NCI-H1417 (cell line): ENCODE measurements at places on chromosomes 3 and 15.
A peak's percentile ranks its signal among the peaks of the same experiment; 100 is the strongest.

GRCh38 chr3:64291956-64292355 lies 66.7 kb upstream of the PRICKLE2 start:
- DNase-seq, result no peak

DNA sequence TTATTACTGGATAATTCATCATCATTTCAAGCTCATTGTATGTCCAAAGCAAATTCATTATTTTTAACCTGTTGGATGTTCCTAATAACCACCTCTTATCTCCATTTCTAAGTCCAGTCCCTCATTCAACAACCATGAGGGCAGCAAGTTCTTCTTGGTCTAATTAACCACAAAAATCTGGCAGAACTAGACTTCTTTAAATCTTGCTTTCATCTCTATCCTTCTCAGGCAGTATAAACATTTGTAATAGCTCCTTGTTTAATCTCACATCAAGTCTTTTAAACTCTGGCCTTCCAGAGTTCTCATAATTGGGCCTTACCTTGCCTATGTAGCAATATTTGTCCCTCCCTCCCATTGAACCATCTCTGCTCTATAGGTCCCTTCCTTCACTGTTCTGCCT lies 17.0 kb upstream of the GHSR start:
- DNase-seq, result no peak

- DNase-seq, result no peak
Measured at GRCh38 chr3:148400754-148401153, 296.9 kb upstream of the AGTR1 start.

- no peak for DNase-seq
Measured at GRCh38 chr3:154666542-154666941, 236.6 kb upstream of the GPR149 start.

- no peak for DNase-seq
Measured at GRCh38 chr3:143601723-143602484, 246.4 kb downstream of the SLC9A9 start.

DNA sequence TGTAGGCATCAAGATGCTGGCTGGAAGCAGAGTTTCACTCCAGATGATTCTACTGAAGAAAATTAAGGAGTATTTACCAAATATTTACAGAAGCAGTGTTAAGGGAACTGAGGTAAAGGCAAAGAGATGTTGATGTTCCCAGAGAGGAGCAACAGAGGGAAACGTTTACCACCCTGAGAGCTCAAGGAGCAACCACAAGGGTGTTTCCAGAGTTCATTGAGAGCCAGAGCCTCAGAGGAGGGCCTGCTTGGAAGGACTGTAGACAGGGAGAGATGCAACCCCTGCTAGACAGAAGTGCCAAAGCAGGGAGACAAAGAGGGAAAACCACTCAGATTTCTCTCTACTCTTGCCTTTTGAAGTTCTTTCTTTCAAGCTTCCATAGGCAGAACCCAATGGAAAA lies 474.5 kb downstream of the RBMS3 start:
- DNase-seq, result no peak

DNA sequence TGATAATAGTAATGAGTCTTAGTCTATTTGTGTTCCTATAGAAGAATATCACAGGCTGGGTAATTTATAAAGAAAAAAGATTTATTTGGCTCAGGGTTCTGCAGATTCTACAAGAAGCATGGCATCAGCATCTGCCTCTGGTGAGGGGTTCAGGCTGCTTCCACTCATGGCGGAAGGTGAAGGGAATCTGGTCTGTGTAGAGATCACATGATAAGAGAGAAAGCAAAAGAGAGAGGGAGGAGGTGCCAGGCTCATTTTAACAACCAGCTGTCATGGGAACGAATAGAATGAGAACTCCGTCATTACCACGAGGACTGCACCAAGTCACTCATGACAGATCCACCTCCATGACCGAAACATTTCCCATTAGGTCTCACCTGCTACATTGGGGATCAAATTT lies 664.0 kb upstream of the SGO1 start:
- peak; percentile 24 for DNase-seq

DNA sequence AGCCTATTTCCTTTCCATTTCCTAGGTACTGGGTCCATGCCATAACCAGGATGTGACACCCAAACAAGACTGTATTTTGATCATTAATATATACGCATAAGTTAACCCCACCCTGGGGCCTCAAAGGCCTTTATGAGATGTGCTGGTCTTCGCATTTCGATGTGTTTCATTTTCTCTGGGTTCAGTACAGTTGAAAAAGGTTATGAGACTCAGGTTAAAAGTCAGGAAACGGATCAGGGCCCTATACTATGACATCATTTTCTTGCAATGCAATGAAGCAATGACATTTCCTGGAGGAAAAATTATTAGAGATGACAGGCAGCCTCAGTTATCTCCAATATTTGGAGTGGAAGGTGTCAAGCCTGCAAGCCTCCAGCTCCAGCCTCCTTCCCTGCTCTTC lies 31.7 kb downstream of the TMEM212 start:
- no peak for DNase-seq

GRCh38 chr3:98843266-98843959 lies 58.1 kb downstream of the DCBLD2 start:
- no peak for DNase-seq

DNA sequence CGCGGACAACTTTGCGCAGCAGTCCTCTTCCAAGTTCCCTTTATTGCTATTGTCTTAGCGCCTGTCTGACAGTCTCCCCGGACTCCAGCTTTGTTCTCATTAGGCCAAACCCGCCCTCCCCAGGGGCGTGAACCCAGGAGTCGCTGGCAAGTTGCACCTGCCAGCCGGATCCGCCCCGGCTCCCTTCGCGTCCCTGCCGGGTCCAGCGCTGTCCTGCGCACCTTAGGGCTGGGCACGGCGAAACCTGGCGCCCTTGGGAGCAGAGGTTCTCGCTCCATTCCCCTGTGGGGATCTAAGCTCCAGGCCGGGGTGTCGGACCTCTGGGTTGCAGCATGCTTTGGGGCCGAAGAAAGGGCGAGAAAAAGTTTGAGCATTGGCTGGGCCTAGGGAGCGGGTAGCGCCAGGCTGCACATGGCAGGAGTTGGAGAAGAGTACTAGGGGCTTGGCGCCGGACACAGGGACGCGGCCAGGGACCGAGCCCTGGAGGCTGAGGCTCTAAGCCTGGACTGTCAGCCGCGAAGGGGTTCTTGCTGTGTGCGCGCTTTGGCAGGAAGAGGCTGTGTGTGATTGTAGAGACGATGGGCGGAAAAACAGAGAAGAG lies 335.1 kb upstream of the THRB start:
- DNase-seq, result peak; percentile 67

DNA sequence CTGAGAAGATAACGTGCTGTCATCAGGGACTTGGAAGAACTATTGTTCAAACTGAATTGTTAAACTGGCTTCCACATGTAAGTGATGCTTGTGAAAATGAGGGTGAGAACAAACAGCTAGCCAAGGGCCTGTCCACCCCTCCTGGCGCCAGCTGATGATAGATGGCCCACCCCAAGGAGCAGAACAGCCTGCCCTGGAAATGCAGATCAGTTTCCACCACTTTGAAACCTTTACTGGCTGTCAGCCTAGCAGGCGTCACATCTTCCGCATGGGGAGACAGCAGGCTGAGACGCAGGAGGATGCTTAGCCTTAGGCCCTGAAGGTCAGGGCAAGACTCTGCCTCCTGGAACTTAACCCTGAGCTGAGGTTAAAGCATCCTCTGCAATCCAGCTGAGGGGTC lies 6.4 kb upstream of the SLC51B start:
- DNase-seq, result no peak

GRCh38 chr15:90512276-90512675 lies 17.4 kb upstream of the CRTC3 start:
- DNase-seq, result no peak

DNA sequence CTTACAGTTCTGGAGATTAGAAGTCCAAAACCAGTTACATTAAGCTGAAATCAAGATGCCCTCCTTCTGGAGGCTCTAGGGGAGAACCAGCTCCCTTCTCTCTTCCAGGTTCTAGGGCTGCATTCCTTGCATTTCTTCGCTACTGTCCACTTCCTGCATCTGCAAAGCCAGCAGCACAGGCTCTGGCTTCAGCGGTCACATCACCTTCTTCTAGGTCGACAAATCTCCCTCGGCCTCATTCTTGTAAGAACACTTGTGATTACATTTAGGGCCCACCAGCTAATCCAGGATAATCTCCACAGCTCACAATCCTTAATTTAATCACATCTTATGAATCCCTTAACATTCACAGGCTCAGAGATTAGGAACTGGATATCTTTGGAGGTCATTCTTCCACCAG lies 73.8 kb downstream of the MINAR1 start:
- no peak for DNase-seq

DNA sequence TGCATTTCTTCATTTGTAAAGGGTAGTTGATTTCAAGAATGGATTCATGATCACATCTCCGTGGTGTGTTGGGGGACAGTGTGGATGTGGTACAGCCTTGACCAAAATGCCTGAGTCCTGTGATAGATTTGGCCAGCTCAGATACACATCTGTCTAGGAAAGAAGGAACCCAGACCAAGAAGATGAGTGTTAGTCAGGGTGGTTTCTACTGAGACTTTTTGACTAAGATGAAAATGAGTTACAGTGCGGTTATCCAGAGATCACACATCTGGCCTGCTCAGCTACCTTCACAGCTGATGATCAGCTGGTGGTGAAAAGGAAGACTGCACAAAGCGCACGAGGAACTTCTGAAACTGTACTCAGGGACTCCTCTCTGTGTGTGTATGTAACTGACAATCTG lies 68.0 kb downstream of the FNDC3B start:
- no peak for DNase-seq

DNA sequence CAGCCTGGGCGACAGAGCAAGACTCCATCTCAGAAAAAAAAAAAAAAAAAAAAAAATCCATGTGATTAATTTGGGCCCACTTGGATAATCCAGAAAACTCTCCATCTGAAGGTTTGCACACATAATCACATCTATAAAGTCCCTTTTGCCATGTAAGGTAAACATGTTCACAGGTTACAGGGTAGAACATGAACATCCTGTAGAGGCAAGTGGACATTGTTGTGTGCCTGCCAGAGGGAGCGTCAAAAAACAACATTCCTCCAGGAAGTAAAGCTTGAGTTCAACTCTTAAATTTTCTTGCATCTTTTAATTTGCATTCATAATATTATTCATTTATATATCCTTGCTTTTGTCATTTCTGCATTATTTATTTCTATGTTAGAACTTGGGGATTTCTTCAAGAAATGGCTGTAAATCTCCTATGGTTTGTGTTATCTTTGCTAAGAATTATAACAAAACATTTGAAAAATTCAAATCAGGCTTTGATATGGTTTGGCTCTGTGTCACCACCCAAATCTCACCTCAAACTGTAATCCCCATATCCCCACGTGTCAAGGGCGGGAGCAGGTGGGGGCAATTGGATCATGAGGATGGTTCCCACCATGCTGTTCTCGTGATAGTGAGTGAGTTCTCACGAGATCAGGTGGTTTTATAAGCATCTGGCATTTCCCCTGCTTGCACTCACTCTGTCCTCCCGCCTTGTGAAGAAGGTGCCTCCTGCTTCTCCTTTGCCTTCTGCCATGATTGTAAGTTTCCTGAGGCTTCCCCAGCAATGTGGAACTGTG lies 11.3 kb upstream of the TTBK2 start:
- no peak for DNase-seq

DNA sequence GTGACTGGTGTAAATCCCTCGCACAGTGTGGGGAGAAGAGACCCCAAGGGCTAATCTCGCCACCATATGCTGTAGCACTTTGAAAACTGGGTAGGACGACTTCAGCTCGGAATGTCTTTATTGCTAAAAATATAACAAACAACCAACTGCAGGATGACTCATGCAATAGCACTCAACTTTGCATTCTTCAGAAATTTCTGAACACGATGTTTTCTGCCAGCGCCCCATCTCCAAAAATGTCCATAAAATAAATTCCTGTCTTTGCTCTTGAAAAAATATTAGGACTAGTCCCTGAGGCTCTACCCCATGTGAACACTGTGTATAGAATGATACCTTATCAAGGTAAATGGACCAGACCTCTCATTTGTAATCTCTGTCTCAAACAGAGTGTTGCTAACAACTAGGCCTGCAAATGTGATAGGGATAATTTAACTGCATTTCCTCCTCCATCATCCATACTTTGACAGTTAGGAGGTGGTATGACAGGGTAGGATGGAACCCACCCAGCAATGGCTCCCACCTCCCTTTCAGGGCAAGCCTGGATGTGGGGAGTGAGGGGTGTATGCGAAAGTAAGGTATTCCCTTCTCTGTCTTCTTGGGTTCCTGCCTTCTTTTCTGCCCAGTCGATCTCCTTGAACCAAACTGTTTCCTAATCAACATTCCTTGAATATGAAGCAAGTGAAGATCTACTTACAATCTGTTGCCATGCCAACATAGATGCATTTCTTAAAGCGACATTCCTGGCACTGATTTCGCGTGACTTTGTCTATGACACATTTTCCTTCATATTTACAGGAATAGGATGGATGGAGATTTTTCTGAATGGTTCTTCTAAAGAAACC lies 201.1 kb downstream of the NR1D2 start:
- DNase-seq, result no peak

GRCh38 chr3:5726621-5727020 lies 539.1 kb downstream of the EDEM1 start:
- no peak for DNase-seq

DNA sequence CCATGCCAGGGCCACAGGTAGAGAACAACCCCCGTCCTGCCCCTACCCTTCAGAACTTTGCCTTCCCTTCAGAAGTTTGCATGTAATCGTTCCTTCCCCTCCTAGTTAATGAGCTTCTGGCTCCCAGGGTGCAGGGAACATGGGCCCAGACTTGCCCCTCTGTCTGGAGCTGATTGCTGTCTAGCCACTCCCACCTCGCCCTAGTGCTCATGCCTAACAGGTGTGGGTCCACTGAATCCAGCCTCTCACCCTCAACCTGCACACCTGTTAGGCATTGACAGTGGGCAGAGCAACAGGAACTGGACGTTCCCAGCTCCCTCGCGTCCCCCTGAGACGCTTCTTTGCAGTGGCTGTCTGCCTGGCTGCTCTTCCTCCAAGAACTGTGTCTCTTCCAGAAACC lies 40.3 kb downstream of the WNT5A start:
- DNase-seq, result no peak

DNA sequence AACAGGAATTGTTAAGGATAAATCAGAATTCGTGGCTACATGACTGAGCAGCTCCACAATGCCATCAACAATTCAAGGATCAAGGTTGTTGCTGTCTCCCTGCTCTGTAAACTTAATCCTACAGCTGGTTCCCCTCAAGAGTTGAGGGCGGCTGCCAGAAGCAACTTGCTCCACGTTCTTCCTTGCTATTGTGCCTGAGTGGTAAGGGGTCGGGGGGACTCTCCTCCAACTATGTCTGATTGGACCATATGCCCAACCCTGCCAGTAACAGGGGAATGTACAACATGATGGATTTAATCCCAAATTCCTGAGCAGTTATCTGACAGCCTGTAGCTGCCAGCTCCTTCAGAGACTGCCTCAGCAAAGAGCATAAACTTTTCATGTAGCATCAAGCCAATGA lies 37.9 kb upstream of the MECOM start:
- DNase-seq, result no peak

GRCh38 chr15:85276921-85277320 lies 103.5 kb upstream of the AKAP13 start:
- DNase-seq, result no peak

DNA sequence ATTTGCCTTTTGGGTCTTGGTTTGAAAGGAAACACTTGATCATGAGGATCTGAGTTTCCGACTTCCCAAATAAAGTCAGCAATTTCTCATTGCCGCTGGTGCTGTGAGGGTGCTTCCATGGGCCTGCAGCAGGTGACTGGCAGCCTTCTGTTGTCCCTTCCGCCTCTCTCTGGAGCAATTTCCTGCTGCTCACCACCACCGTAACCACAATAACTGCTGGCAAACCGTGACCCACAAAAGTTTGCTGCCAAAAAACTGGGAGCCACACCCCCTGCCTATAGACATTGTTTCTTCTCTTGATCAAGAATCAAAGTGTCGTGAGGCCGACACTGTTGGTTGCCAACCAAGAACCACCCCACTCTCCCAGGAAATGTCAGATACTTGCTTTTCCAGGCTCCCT lies 164.0 kb downstream of the NR2F2 start:
- no peak for DNase-seq

- DNase-seq, result no peak
Measured at GRCh38 chr3:54960082-54960481, 32.2 kb upstream of the LRTM1 start.
